ENCODE measurements at places on chromosomes 2 and 18.

GRCh38 chr2:21194858-21195271 is 71.1 kb downstream of the TDRD15 start:
- no peak for DNase-seq

- no peak for DNase-seq
Measured at GRCh38 chr2:127853671-127854070, 4.3 kb downstream of the POLR2D start.

- DNase-seq = no peak
Measured at GRCh38 chr2:60867007-60867406, 14.4 kb upstream of the REL start.

- DNase-seq = no peak
Measured at GRCh38 chr2:27844821-27845255, 45.3 kb downstream of the RBKS start.

- no peak for DNase-seq
Measured at GRCh38 chr18:60500960-60501359, 128.4 kb upstream of the MC4R start.

GRCh38 chr2:54206596-54206995 is 49.4 kb downstream of the TSPYL6 start:
- DNase-seq = no peak

GRCh38 chr2:100301881-100302584 is 20.3 kb downstream of the LONRF2 start:
- no peak for DNase-seq

DNA sequence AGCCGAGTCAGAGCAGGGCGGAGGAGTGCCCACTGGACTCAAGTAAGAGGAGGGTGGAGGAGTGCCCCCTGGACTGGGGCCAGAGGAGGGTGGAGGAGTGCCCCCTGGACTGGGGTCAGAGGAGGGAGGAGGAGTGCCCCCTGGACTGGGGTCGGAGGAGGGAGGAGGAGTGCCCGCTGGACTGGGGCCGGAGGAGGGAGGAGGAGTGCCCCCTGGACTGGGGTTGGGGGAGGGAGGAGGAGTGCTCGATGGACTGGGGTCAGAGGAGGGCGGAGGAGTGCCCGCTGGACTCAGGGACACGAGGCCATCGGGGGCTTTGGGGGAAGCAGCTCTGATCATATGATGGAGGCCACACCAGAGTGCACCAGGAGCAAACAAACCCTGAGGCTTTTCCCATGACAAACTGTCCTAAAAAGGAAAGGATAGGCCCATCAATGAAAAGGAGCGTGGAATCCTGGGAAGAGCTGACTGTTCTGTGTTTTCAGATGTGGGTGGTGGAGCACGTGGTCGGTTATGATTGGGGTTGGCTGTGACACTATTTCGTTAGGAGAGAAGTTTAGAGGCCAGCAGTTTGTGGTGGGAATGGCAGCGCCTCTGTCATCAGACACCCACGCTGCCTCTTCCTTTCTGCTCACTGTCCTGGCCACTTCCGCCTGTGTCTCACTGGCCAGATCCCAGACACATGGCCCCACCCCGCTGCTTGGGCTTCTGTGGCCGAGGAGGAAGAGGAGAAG is 24.5 kb upstream of the HPCAL1 start:
- no peak for DNase-seq

GRCh38 chr2:119305497-119306195 is 61.0 kb downstream of the C2orf76 start:
- DNase-seq = no peak

DNA sequence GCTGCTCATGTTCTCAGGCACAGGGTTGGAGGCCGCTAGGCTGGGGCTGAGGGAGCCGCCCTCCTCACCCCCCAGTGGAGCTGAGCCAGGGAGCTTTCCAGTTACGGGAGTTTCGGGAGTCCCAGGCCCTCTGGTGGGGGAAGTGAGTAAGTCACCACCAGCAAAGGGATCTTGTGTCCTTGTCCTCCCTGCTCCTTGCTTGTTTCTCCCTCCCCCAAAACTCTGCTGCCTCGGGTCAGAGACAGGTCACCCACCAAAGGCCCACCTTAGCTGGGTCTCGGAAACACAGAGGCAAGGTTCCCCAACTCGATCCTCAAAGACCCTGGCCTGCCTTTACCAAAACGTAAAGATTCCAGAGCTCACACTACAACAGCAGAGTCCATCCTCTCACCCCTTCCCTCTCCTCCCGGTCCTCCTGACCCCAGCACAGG is 60.5 kb upstream of the POMC start:
- peak; percentile 45 for DNase-seq

- no peak for DNase-seq
Measured at GRCh38 chr2:69082430-69082997, 69.5 kb downstream of the ANTXR1 start.

DNA sequence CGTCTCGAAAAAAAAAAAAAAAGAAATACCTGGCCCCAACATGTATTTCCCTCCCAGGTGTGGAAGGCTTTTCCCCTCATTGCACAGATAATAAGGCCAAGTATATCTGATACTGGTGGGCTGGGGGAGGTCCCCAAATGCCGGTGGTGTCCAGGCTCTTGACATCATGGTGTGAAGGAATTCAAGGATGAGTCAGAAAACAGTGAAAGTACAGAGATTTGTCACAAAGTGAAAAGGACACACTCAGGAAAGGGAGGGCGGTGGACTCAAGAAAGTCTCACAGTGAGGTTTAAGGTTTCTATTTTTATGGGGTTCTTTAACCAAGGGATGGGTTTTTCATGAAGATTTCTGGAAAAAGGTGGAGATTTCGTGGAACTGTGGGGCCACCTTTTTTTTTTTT is 37.8 kb upstream of the FZD5 start:
- DNase-seq = no peak

- DNase-seq = no peak
Measured at GRCh38 chr18:2627821-2628276, 27.7 kb upstream of the SMCHD1 start.
